ENCODE measurements at places on chromosomes 1 and 21.

- DNase-seq, result no peak
Measured at GRCh38 chr1:228833911-228834688, 98.8 kb downstream of the RHOU start.

DNA sequence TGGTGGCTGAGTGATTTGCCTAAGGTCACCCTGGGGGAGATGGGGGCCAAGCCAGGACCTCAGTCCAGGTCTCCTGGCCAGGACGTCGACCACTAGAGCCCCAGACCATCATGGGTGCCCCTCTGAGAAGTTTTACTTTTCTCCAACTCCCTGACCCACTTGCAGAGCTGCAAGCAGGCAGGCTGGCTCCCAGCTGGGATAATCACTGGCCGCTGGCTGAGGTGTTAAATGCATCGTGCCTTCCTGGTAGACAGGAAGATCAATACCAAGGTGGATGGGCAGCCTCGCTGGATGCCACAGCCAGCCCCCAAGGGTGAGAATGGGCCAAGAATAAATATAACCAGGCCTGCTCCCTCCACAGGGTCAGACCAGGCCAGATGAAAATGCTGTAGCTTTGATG, 106.2 kb downstream of the EPHB2 start:
- DNase-seq, result no peak

GRCh38 chr21:45318556-45319404, 31.1 kb upstream of the POFUT2 start:
- peak; percentile 56 for DNase-seq

DNA sequence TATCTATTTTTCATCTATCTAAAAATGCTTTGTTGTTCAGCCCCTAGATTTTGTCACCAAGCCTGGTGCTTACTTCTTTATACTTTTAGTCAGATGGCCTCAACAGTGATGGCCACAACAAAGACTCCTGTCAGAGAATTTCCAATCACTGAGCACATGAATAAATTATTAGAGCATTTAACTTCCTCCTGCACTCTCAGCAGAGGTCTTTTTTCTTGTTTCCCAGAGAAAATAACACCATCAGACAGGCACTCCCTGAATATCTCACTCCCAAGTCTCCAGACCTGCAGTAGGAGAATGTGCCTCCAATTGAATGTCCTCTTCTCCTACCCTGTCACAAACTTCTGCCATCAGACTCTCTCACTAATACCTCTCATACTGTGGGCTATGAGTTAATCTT, 616.0 kb upstream of the NR5A2 start:
- DNase-seq, result no peak

DNA sequence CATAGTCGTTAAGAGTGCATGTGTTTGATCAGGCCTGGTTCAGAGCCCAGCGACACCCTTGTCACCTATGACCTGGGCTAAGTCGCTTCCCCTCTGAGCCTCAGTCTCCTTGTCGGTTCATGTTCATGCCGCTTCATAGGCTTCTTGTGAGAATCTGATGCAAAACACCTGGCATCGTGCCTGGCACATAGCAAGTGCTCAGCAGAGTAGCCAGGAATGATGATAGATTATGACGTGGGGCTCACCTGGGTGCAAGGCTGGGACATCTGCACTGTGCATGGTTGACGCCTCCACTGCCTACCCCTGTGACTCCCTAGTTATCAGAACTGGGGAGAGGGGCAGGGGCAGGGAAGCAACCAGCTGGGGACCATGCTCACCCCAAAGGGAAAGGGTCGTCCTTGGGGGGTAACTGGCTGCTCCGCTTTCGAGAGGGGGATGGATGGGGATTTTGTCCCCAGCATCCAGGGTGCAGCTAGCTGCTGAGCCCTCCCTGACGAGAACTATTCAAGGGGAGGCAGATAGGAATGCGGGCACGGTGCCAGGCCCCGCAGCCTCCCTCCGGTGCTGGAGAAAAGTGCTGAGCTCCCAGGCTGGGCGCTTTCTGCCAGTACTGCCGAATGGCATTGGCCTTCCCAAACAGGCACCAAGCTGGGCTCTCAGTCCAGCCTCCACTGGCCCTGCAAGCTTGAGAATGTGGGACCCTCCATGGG, 9.3 kb downstream of the EFHD2 start:
- DNase-seq, result no peak

- DNase-seq, result no peak
Measured at GRCh38 chr21:39340687-39341086, 8.2 kb downstream of the HMGN1 start.

GRCh38 chr1:39105841-39106765, 80.0 kb downstream of the NDUFS5 start:
- peak; percentile 63 for DNase-seq

- DNase-seq, result no peak
Measured at GRCh38 chr1:14881775-14882672, 271.5 kb upstream of the TMEM51 start.

DNA sequence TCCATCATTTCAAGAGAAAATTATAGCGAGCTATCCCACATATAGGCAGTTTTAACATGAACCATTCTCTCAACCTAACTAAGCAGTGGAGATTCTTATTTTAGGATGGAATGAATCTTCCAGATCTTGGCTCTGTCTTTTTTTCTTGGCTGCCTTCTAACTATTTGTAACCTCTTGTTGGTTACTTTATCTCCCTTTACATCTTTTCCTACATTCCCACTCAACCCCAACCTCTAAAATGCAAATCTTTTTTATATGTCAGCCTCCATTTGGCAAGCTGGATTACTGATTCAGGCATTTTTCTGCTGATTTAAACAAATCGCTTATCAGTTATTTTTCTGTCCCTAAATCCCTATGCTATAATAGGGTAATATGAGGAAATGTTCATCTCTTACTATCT, 46.9 kb upstream of the LHX8 start:
- no peak for DNase-seq

DNA sequence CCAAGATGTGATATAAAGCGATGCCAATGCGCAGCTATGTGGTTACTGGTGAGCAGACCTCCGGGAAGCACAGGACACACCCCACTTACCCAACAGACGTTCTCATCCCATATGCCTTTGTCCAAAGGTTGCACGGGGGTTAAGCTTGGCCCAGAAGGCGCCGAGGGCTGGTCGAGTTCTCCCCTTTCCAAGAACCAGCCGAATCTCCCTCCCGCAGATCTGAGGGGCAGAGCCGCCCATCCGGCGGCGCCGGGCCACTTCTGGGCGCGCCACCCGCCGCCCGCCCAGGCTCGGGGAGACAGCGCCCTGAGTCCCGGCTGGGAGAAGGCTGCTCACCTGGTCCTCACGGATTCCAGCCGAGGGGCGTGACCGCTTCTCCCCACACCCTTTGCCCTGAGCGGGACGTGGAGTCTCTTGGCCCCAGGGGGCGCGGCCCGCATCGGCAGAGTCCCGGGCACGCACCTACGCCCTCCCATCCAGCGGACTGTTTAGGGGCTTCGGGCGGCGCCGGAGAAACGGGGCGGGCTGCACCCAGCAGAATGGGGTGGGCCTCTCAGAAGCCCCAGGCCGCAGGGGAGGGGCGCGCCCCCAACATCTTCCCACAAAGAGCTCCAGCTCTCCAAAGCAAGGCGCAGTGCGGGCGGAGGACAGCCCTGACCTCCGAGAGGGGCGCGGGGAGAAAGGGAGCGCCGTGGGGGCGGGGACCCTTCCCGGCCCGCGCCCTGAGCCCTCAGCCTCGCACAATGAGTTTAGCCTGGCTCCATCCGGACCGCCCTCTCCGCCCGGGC, 615 bp downstream of the GPR161 start:
- peak; percentile 48 for DNase-seq

- no peak for DNase-seq
Measured at GRCh38 chr1:25173809-25174340, 58.4 kb downstream of the SYF2 start.

DNA sequence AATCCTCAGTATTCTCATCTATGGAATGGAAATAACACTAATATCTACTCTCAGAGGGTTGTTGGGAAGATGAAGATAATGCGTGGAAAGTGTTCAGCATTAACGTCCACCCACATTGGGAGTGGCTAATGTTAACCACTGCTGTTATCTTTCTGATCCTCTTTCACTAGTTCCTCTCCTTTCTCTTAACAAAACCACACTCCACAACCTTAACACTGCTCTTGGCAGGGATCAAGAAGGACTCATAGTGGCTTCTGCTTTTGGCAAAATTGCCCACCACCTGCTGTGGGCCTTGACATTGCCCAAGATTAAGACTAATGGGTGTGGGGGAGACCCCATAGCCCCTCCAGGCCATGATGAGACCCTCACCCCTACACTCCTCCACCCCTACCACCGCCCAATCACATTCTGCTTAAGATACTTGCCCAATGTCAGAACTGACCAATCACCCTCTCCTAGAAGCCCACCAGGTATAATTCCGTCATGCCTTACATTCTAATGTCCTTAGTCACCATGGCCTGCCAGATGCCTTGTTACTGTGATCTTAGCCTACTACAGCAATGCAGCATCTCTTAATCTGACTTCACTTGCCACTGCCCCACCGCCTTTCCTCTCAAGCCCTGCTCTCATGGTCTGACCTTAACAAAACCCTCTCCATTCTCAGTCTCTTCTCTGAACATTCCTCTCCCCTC, 27.1 kb downstream of the DHCR24 start:
- DNase-seq, result no peak

DNA sequence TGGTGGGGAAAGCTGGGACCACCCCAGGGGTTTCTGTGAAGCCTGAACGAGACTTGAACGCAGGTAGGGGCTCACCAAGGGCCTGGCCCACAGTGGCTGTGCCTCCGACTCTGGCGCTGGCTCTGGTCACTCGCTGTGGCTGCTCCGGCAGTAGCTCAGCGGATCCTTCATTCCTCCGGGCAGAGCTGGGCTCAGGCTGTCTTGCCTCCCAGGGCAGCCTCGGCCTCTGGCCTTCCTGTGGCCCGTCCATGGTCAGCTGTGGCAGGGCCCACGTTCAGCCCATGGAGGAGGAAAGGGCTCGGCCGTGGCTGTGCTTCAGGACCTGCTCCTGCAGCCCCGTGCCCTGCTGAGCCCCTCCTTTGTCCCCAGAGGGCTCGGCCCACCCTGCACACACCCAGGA, 162.9 kb upstream of the C1orf174 start:
- DNase-seq, result no peak

DNA sequence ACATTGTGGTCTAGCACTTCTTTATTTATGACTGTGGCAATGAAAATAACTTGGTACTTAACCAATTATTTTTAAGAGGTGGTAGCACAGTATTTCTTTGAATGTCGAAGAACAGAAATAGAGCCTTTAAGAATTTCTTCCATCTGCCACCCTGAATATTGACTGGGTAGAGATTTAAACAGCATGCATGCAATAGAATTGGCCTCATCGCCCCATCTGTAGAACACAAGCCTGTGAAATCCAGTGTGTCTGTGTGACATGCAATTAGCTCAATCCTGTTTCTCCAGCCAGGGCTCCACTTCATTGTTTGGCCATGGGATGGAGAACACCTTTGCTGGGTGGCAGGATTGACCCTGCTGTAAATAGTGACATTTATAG, 17.1 kb upstream of the KLHDC8A start:
- DNase-seq, result no peak

DNA sequence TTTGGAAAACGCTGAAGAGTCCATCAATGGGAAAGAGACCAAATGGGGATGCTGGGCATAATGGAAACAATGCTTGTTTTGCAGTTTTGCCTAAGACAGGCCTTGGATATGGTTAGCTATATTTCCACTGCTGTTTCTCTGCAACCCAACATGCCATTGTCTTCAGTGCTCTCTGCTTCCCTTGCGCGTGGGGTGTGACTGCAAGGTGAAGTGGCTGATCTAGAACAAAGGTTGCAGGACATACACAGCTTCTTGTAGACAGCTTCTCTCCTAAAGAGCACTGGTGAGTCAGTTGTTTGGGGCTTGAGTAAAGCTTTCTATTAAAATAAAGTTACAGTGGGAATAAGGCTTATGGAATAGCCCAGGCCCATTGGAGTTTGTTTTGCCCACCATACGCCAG, 33.0 kb downstream of the RUNX1 start:
- DNase-seq, result no peak

DNA sequence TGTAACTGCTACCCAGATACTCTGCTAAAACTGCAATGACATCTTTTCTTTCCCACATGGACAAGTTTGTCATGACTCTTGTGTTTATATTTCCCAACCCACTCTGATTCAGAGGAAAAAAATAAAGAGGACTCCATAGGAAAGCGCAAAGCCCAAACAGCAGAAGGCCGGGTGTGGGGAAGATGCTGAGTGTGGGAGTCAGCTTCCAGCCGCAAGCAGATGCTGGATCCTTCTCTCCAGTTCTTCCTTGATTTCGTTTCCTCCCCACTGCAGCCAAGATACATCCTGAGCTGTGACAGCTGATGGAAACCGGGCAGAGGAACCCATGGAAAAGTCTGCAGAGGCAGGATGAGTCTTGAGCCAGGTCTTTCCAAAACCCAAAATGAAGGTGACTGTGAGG, 498.2 kb downstream of the PLPP3 start:
- peak; percentile 77 for DNase-seq

DNA sequence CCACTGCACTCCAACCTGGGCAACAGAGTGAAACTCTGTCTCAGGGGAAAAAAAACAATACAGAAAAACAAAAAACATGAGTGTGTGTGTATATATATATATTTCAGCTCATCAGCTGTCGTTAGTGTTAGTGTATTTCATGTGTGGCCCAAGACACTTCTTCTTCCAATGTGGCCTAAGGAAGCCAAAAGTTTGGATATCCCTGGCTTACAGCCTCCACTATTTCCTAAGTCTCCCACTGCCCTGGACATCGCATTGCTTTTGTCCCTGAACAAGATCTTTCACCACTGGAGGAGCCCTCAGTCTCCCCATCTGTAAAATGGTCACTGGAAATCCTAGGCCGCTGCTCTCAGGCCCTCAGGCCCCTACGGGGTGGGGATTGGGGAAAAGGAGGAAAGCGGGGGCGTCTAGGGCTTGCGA, 391 bp upstream of the LDLRAP1 start:
- DNase-seq, result no peak

DNA sequence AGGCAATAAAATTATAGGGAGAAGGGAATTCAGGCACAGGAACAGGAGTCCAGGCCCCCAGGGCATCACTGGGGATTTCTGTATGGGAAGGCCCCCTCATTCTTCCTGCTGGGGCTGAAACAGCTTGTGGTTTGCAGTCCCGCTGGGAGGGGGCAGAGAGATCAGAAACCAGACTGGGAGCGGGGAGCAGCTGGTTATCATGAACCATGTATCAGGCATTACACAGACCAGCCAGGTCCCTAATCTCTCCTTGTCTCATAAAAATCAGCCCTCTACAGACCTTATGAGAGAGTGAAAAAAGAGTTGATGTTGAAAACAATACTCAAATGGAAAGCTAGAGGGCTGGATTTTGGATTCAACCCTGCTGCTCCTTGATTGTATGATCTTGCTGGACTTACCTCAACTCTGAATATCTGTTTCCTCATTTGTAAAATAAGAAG, 93.4 kb upstream of the F3 start:
- DNase-seq, result no peak

DNA sequence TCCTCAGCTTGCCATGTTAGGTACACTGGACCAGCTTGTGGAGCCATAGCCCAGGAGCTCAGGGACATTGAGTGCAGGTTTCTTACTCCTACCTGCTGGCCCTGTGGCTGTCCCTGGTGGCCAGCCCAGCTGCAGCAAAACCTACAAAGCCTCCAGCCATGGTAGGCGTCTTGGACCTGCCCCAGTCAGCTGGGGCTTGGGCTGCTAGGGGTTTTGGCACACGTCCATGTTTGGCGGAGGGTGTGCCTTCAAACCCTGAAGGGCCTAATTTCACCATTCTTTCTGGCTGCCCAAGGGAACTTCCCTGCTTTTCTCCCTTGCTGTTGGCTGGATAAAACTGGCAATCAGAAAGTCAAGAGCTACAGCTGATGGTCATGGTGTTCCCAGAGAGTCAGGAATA, 25.4 kb downstream of the HMGCS2 start:
- no peak for DNase-seq
